Peyer's patch (tissue), 4 donors: ENCODE measurements at places on chromosomes 7 and 10.

DNA sequence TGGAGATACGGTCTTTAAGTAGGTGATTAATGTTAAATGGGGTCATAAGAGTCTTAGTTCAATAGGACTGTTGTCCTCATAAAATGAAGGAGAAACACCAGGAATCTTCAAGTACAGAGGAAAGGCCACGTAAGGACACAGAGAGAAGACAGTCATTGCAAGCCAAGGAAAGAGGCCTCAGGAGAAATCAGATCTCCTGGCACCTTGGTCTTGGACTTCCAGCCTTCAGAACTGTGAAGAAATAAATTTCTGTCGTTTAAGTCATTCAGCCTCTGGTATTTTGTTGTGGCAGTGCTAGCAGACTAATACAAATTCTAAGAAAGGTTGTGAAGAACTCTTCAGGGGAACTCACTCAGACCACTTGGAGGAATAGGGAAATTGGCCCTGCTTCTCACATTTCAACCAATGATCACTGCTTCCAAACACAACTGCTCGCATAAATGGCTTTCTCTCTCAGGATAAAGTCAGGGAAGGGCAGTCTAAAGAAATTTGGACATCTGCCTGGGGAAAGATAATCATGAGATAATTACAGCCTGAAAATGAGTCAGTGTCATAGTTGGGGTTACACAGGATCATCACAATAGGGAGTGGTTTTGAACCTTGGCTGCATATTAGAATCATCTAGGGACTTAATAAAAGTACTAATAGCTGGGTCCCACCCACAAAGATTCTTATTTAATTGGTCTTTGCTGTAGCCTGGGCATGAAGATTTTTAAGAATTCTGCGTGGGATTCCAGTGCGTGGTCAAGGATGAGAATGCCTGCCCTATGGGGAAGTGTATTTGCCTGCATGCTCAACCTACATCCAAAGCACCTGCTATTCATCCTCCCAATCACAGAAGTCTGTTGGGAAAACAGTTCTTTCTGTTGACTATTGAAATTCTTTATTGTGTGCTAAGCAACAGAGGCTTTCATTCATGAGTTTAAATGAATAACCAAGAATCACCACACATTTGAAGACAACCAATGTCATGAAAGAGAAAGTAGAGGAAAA, 310.6 kb upstream of the PLXDC2 start:
- DNase-seq, result no peak

- no peak for DNase-seq
Measured at GRCh38 chr7:148835854-148836253, 48.2 kb downstream of the EZH2 start.

DNA sequence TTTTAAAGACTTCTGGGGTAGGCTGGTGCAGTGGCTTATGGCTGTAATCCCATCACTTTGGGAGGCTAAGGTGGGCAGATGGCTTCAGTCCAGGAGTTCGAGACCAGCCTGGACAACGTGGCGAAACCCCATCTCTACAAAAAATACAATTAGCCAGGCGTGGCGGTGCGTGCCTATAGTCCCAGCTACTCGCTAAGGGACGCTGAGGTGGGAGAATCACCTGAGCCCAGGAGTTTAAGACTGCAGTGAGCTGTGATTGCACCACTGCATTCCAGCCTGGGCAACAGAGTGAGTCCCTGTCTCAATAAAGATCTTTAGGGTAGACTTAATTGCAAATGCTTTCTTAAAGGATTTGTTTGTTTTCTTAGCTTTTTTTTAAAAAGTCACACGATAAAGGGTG, 29.3 kb downstream of the PTPN12 start:
- no peak for DNase-seq

DNA sequence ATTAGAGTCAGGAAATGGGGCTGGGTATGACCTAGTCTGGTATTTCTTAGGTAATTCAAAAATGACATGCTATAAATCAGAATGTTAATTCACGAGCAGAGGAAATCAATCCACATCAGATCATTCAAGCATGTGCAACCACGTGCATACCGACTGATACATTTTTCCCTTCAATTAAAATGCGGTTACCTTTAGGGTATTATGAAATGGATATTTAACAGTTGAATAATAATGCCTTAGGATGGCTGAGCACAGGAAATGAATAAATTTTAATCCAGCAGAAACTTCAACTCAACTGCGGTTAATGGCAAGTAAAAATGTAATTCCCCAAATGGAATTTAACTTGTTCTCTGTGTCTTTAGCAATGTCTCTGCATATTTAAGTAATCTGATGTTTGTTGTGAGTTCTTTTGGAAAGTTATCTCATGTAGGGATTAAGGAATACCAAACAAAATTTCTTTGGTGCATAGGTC, 9.2 kb downstream of the CPA2 start:
- DNase-seq, result no peak

DNA sequence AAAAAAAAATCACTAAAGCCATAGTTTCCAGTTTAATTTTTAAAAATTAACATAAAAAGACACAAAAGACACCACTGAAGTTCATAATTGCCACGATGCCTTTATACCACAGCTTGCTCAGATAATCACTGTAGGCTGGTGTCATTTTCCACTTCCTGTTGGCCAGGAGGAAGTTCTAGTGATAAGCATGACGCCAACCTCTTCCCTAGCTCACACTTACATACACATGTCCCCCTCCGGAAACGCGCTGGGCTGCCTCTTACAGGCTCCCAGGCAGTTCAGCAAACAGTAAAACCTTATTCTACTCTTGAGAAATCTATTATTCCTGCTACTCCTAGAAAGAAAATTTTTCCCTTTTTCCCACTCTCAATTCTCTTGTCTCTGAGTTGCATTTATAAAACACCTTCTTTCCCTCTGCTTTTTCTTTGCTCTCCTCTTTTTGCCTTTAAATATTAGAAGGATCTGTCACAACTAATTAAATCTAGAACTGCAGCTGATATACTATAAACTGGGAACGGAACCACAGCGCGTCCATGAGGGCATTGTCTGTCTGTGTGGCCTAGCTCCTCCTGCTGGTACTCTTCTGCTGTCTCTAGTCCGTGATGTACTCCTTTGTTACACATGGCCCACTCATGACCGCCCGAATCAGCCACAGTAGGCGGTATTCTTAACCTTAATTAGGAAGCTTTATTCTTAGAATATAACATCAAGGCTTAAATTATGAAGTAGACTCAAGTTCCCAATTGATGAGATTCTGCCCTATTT, 664.9 kb downstream of the CNTNAP2 start:
- DNase-seq, result no peak

GRCh38 chr7:36982766-36983165, 258.5 kb upstream of the AOAH start:
- no peak for DNase-seq
